ENCODE measurements at places on chromosomes 2 and 18.

DNA sequence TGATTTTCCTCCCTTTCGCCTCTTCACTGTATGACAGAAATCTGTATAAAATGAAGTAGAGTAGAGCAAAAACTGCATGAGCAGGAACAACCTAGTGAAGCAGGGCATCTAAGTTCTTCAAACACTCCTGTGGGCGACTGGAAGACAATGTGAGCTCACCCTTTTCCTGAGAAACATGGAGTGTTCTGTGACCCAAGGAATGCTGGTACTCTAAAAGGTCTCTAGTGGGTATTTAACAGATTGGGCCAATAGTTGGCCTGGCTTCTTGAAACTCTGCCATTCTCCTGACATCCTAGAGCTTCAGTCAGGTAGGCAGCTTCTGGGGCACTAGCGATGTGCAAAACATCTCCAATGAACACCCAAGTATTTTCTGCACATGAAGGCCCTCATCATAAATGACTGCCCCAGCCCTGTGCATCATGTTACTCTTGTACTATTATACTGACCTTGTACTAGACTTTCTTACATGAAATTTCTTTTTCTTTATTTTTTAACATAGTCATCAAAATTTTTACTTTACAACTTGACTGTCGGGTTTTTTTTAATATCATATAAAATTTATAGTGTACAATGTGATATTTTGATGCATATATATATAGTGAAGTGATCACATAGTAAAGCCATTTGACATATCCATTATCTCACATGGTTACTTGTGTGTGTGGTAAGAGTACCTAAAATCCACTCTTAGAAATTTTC lies 294.6 kb upstream of the SESTD1 start:
- no peak for DNase-seq

- DNase-seq = no peak
Observed at GRCh38 chr2:121650315-121650930, 1.2 kb upstream of the CLASP1 start.

GRCh38 chr2:44833171-44834069 lies 108.1 kb upstream of the SIX3 start:
- DNase-seq = no peak

GRCh38 chr18:59488899-59489298 lies 129.8 kb upstream of the LMAN1 start:
- no peak for DNase-seq

DNA sequence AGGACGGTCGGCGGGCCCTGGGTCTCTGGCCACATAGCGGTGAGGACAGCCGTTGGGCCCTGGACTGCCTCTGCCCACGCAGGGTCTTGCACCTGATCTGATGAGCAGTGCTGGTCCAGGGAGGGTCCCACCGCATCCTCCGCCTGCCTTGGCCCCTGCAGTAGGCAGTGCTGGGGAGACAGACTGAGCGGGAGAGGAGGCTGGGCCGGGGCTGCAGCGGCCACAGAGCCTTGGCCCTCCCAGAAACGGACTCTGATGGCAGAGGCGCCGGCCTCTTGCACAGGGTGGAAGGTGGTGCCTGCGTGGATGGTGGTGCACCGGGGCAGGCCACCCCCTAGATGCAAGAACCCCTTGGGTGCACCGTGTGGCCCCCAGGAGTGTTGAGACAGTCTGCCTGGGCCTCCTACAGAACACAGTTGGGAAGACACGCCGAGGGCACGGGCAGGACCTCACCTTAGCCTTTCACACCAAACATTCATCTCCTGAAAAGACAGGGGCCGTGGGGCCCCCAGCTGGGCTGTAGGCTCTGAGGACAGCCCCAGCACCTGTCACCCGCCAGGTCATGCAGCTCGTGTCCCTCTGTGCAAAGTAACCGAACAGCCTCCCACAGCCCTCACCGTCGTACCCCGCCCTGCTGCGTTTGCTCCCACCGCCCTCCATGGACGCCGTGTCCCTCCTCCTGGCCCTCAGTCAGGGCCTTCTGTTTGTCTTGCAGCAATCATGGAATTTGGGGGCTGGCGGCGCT lies 36.8 kb downstream of the NFATC1 start:
- DNase-seq = no peak

DNA sequence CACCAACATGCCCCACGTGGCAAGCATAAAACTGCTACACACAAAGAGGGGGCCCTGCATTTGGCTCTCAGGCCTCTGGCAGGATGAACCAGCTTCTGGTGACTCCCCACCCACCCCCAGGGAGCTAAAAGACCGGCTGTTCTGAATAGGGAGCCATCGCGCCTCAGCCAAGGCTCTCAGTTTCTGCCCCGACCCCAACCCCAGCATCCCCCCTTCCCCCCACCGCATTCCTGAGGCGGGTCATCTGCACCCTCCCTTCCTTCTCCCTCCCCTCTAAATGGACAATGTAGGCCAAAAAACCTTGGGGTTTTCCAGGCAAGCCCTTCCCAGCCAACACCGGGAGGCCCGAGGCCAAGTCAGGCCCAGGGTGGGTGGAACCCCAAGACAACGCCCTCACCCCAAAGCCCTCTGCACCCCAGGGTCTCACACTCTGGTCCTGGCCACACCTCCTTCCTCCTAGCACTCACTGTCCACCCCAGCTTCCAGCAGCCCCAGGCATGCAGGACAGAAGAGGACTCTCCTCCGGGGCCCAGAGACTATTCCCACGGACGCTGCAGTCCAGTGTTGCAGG lies 5.7 kb downstream of the CYP26B1 start:
- no peak for DNase-seq

- DNase-seq = no peak
Observed at GRCh38 chr2:119488245-119489214, 35.8 kb downstream of the SCTR start.

DNA sequence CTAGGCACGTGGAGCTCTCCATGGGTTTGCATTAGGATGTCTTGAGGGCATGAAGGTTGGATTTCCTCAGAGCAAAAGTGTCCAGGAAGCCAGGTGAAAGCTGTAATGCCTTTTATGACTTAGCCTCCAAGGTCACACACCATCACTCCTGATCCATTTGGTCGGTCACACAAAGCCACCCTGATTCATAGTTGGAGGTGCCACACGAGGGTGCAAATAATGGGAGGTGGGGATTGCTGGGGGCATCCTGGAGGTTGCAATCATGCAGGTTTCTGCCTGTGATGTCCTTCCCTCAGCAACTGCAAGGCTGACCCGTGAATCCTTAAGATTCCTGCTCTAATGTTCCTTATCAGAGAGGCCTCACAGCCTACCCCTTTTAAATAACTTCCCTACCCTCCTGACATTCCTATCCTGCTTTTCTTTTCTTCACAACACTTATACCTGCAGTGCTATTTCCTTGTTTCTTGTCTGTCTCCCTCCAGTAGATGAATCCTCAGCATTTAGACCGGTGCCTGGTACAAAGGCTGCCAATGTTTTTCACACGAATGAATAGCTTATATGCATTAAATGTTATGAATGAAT lies 97.1 kb downstream of the LIPG start:
- DNase-seq = no peak

GRCh38 chr18:44096016-44096415 lies 584.7 kb upstream of the SETBP1 start:
- DNase-seq = no peak

DNA sequence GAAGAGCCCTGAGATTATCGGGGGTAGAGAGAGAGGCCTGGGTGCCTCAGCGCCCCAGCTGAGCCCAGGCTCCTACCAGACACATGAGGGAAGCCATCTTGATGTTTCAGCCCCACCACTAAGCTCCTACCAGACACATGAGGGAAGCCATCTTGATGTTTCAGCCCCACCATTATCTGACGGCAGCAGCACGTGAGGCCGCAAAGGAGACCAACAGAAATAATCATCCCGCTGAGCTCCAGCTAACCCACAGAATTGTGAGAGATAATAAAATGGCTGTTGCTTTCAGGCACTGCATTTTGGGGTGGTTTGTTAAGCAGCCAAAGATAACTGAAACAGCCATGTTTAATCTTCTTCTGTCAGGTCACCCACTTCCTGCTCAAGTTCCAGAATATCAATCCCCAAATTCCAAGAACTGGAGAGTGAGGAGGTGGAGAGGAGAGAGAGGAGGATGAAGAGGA lies 29.3 kb upstream of the SOS1 start:
- DNase-seq = no peak

DNA sequence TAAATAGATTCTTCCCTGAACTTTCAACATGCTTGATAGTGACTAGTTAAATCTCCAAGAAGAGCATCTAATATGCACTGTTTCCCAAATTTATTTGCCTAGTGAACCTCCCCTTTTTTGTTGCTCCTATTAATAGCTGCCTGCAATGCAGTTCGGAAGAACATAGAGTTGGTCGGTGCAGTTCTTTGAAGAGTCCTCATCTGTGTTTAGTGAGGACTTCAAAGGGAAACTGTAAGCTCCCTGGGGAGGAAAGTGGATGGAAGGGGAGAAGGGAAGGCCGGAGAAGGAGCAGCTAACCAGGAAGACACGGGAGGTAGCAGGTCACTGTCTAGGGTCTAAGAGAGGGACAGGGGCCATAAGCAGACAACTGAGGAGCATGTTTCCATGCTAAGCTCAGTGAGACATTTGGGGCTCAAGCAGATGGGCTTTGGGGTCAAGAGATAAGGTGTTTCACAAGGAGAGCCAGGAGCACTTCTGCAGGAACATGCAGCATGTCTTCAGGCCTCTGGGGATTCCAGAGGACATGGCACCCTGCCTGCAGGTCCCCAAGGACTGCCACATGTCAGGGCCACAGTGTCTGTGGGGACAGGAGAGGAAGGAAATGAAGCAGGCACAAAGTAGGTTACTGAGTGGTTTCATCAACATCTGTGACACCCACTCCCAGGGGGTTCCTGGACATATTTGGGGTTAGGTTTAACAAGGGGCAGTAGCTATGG lies 48.7 kb upstream of the ANXA4 start:
- DNase-seq = no peak

GRCh38 chr18:21955757-21956652 lies 213.4 kb upstream of the GATA6 start:
- peak; percentile 83 for DNase-seq

DNA sequence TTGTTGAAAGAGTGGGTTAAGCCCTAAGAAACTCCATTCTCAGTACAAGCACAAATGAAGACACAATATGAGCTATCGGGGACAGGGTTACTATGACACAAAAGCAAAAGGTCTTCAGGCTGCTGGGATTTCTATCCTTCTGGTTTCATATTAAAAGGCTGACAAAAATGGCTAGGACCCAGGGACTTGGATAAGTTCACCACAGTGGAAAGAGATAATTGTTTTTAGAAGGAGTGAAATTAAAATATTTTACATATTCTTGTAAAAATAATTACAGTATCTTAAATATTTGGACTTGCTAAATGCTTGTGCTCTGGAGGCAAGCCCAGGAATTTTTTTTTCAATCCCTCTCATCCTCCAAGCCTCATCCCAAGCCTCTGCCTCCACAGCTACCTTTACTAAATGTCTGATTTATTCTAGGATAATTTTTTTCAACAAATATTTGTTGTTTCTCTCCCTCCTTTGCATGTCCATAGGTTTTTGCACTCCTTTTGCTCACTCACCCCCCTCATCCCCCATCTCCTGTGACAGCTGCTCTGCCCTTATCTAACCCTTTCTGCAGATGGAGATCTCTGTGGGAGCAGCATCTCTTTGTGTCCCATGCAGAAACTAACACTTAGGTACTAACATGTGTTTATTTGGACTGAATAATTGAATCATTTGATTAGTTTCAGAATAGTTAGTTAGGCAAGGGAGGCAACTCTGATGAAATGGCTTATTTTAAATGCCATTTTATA lies 47.8 kb upstream of the NABP1 start:
- no peak for DNase-seq

GRCh38 chr2:185676316-185676715 lies 62.3 kb upstream of the FSIP2 start:
- DNase-seq = no peak

Data from tongue (tissue), 3 donors.